Endothelial cell of umbilical vein (primary cell): ENCODE measurements at places on chromosomes 11 and 22. TPM values are rescaled to one million over a fixed set of nuclear protein-coding genes. Genes with fewer than 3 reads are reported as not detected.

Gene FKBP2
- total RNA-seq = 48.4 and 48.5 TPM in 2 replicates

Gene TSGA10IP
- not detected in 2 replicates for total RNA-seq

Gene PARVA
- total RNA-seq = 99.8 and 104 TPM in 2 replicates

Gene C11orf87
- not detected in 2 replicates for total RNA-seq

Gene TMA7B
- total RNA-seq = not detected in 2 replicates

Gene SLC22A8
- not detected in 2 replicates for total RNA-seq

Gene OR52E8
- not detected in 2 replicates for total RNA-seq

Gene SLC16A8
- total RNA-seq = not detected in 2 replicates

- no peak for DNase-seq
- no peaks in the 10 kb centered on the region for H3K4me1 ChIP-seq
- H3K27ac ChIP-seq = no peak overlapping the region
- no peaks in the 10 kb centered on the region for H3K27me3 ChIP-seq
Measured at GRCh38 chr11:68051191-68052136, 12.6 kb downstream of the TCIRG1 start.

DNA sequence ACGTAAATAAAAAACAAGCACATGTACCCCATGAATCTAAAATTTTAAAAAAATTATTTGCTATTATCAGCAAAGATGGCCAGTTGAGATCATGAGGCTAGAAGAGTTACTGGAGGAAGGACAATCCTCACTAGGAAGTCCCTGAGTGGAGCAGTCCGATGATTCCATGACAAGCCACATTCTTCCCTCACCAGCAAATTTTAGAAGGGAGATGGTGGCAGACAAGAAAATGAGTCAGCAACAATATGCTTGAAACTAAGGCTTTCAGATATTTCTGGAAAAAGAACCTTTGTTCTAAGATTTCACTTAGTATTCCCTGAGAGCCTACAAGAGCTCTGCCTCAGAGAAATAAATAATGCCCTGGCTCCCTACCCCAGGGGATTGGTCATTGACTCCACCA is 34.9 kb downstream of the P4HA3 start:
- H3K36me3 ChIP-seq = no peaks in the 10 kb centered on the region
- DNase-seq = no peak
- H3K4me1 ChIP-seq = no peaks in the 10 kb centered on the region

DNA sequence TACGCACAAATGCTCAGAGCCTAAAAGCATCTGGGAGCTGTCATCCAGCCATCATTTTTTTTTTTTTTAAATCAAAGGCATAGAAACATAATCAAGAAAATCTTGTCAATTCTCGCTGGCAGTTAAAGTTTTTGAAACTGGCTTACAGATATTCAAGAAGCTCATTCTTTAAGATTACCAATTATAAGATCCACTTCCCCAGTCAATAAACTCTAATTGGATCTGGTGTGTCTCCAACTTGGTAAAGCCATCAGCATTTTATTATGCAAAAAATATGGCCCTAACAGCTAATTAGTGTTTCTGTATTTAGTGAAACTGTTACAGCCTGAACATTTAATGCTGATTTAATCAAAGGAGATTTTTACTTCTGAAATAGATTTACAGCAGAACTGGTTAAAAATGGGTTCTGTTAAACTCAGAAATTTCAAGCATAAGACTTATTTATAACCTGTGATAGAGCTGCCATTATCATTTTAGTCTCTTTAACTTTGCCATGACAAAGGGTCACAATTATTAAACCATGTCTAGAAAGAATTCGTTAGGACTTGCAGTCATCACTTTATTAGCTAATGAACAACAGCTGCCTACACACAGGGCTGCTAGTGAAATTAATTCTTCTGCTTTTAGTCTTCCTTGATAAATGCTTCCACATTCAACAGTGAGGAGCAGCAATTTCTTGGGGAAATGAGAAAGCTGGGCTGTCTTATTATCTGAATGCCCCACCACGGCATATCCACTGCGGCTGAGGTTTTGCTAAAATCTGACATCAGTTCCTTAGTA is 176.4 kb upstream of the PITPNB start:
- no peaks in the 10 kb centered on the region for H3K4me1 ChIP-seq
- no peaks in the 10 kb centered on the region for H3K27me3 ChIP-seq
- H3K4me3 ChIP-seq = no peak overlapping the region
- peaks cover 10% of the 10 kb centered on the region for H3K36me3 ChIP-seq
- H3K27ac ChIP-seq = no peak overlapping the region
- DNase-seq = no peak

DNA sequence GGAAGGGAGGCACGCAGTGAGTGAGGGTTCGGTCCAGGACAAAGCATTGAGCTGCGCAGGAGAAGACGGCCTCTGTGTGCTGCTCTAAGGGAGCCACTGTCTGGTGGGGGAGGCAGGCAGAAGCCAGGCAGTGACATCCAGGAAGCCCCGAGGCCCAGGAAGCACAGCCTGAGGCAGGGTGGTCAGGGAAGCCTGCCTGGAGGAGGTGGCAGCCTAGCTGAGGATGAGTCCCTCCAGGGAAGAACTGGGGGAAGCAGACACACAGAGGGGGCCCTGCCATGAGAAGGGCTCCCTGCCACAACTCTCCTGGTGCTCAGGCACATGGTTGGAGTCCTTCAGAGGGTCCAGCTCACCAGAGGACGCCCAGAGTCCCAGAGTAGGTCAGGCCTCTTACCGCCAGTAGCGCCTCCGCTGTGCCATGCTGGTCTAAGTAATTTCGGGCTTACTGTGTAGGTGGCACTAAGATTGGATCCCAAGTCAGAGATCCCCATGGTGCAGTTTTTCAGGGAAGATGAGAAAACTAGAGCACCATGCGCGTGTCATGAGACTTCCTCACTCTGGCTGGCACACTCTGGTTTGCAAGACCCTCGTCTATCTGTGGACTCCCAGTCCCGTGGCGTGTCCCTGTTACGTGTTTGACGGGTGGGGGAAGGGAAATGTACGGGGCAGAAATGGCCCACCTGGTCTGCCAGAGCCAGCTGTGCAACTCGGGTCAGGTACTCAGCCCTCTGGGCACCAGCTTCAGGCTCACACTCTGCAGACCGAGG is 887.2 kb downstream of the BRD1 start:
- H3K27ac ChIP-seq = no peak overlapping the region
- no peaks in the 10 kb centered on the region for H3K27me3 ChIP-seq
- no peak for DNase-seq
- H3K36me3 ChIP-seq = no peaks in the 10 kb centered on the region

- no peak overlapping the region for H3K4me3 ChIP-seq
- no peak overlapping the region for H3K27ac ChIP-seq
- H3K27me3 ChIP-seq = no peaks in the 10 kb centered on the region
- DNase-seq = no peak
- peaks cover 22% of the 10 kb centered on the region for H3K4me1 ChIP-seq
Measured at GRCh38 chr11:78076733-78077403, 2.8 kb downstream of the NDUFC2 start.

- DNase-seq = no peak
- no peaks in the 10 kb centered on the region for H3K4me1 ChIP-seq
- H3K36me3 ChIP-seq = no peaks in the 10 kb centered on the region
Measured at GRCh38 chr22:43455846-43456245, 44.0 kb downstream of the MPPED1 start.

GRCh38 chr22:38569181-38569971 is 607 bp downstream of the DMC1 start:
- peak overlapping the region; percentile 60 for H3K4me3 ChIP-seq
- peaks cover 2% of the 10 kb centered on the region for H3K27me3 ChIP-seq

GRCh38 chr22:19060356-19061009 is 61.7 kb downstream of the DGCR2 start:
- no peak for DNase-seq
- peaks cover 8% of the 10 kb centered on the region for H3K4me1 ChIP-seq
- H3K4me3 ChIP-seq = no peak overlapping the region
- H3K36me3 ChIP-seq = peaks cover 38% of the 10 kb centered on the region
- H3K27me3 ChIP-seq = no peaks in the 10 kb centered on the region
- H3K27ac ChIP-seq = no peak overlapping the region

DNA sequence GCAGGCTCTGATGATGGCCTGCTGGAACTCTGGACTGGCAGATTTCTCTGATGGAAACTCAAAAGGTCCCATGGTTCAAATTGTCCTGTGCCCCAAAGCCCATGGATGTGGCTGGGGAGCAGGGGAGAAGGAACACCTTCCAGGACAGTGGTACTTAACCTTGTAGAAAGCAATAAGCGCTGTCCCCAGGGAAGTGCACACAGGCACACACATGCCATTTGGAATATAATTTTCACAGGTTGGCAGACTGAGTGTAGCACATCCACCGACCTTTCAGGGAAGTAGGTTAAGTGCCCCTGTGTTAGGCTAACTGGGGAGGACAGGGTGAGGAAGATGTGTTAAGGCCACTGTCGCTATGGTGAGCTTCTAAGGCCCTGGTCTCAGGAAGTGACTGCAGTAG is 17.8 kb downstream of the DDX25 start:
- H3K27ac ChIP-seq = no peak overlapping the region
- H3K27me3 ChIP-seq = peaks cover 1% of the 10 kb centered on the region
- no peak overlapping the region for H3K4me3 ChIP-seq
- H3K4me1 ChIP-seq = no peaks in the 10 kb centered on the region
- no peak for DNase-seq
- no peaks in the 10 kb centered on the region for H3K36me3 ChIP-seq

GRCh38 chr22:19896665-19897355 is 42.1 kb upstream of the GNB1L start:
- no peak for DNase-seq
- H3K27me3 ChIP-seq = no peaks in the 10 kb centered on the region
- H3K27ac ChIP-seq = no peak overlapping the region
- H3K4me1 ChIP-seq = peaks cover 25% of the 10 kb centered on the region

GRCh38 chr11:66386171-66387069 is 14.9 kb upstream of the SLC29A2 start:
- H3K4me1 ChIP-seq = peaks cover 3% of the 10 kb centered on the region
- no peaks in the 10 kb centered on the region for H3K36me3 ChIP-seq
- peaks cover 8% of the 10 kb centered on the region for H3K27me3 ChIP-seq
- H3K27ac ChIP-seq = no peak overlapping the region

- H3K4me1 ChIP-seq = no peaks in the 10 kb centered on the region
- no peaks in the 10 kb centered on the region for H3K36me3 ChIP-seq
- H3K4me3 ChIP-seq = no peak overlapping the region
- H3K27me3 ChIP-seq = no peaks in the 10 kb centered on the region
Measured at GRCh38 chr11:92770981-92771380, 198.5 kb upstream of the MTNR1B start.

DNA sequence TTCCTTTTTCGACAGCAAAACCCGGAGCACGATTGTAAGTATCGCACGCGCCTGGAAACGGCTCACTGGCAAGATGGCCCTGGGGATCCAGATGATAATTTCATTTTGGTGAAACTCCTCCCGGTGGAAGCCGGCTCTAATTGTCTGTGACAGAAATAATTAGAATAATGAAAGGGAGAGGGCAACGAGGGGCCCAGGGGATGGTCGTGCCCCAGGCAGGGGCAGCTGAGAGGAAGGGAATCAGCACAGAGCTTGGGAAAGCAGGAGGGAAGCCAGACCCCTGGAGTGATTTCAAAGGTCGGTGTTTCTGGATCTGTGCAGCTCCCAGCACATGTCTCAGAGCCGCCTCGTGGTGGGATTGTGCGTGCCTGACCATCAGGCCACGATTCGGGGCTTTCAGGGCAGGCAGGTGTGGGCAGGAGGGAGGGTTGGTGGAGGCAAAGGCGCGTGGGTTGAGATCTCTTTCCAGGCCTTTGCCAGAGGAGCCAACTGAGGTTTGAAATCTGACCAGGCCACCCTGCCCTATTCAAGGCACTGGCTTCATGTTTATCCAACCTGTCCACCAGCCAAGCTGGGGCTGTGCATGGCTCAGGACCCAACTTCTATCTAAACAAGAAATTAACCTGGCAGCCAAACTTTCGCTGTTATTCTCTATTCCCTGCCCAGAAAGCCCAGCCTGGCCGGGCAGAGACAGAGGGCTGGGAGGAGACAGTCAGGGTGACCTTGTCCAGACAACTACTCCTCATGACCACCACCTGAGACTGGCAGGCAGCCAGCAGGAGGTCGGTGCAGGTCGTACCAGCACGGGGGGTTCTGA is 27.8 kb downstream of the ANO1 start:
- H3K4me1 ChIP-seq = no peaks in the 10 kb centered on the region
- no peaks in the 10 kb centered on the region for H3K36me3 ChIP-seq
- DNase-seq = no peak

- no peaks in the 10 kb centered on the region for H3K36me3 ChIP-seq
- no peaks in the 10 kb centered on the region for H3K4me1 ChIP-seq
- no peak overlapping the region for H3K4me3 ChIP-seq
- H3K27ac ChIP-seq = no peak overlapping the region
Measured at GRCh38 chr11:11563200-11563975, 58.4 kb downstream of the GALNT18 start.

- no peak for DNase-seq
- H3K4me1 ChIP-seq = no peaks in the 10 kb centered on the region
- no peaks in the 10 kb centered on the region for H3K27me3 ChIP-seq
- H3K27ac ChIP-seq = no peak overlapping the region
- no peak overlapping the region for H3K4me3 ChIP-seq
Measured at GRCh38 chr11:103978616-103979595, 57.5 kb upstream of the DDI1 start.

- no peaks in the 10 kb centered on the region for H3K36me3 ChIP-seq
- no peaks in the 10 kb centered on the region for H3K27me3 ChIP-seq
- no peaks in the 10 kb centered on the region for H3K4me1 ChIP-seq
- H3K4me3 ChIP-seq = no peak overlapping the region
Measured at GRCh38 chr11:58047818-58048217, 17.1 kb downstream of the OR6Q1 start.

GRCh38 chr11:45110562-45110961 is 35.9 kb upstream of the PRDM11 start:
- H3K27me3 ChIP-seq = peaks cover 6% of the 10 kb centered on the region
- H3K27ac ChIP-seq = no peak overlapping the region
- H3K4me1 ChIP-seq = no peaks in the 10 kb centered on the region

- H3K4me3 ChIP-seq = no peak overlapping the region
- H3K4me1 ChIP-seq = no peaks in the 10 kb centered on the region
- H3K36me3 ChIP-seq = no peaks in the 10 kb centered on the region
- no peaks in the 10 kb centered on the region for H3K27me3 ChIP-seq
Measured at GRCh38 chr11:92628401-92629292, 340.8 kb upstream of the MTNR1B start.

GRCh38 chr11:62459080-62459479 is 40.2 kb downstream of the SCGB1A1 start:
- DNase-seq = no peak
- H3K27ac ChIP-seq = no peak overlapping the region
- H3K36me3 ChIP-seq = no peaks in the 10 kb centered on the region
- no peaks in the 10 kb centered on the region for H3K27me3 ChIP-seq
- no peak overlapping the region for H3K4me3 ChIP-seq

- H3K27me3 ChIP-seq = no peaks in the 10 kb centered on the region
- no peaks in the 10 kb centered on the region for H3K36me3 ChIP-seq
- no peak overlapping the region for H3K27ac ChIP-seq
- H3K4me1 ChIP-seq = peaks cover 29% of the 10 kb centered on the region
Measured at GRCh38 chr22:50660306-50660705, 12.3 kb upstream of the SHANK3 start.

- DNase-seq = no peak
- no peaks in the 10 kb centered on the region for H3K4me1 ChIP-seq
- no peak overlapping the region for H3K4me3 ChIP-seq
- H3K27ac ChIP-seq = no peak overlapping the region
Measured at GRCh38 chr22:21029486-21030025, 2.8 kb downstream of the SLC7A4 start.

- H3K4me3 ChIP-seq = no peak overlapping the region
- H3K27me3 ChIP-seq = no peaks in the 10 kb centered on the region
- no peaks in the 10 kb centered on the region for H3K36me3 ChIP-seq
Measured at GRCh38 chr11:68251765-68252164, 20.0 kb downstream of the C11orf24 start.
